ENCODE measurements at places on chromosomes 12 and 14.

- DNase-seq = no peak
Observed at GRCh38 chr12:17381211-17381610, 708.8 kb downstream of the RERGL start.

DNA sequence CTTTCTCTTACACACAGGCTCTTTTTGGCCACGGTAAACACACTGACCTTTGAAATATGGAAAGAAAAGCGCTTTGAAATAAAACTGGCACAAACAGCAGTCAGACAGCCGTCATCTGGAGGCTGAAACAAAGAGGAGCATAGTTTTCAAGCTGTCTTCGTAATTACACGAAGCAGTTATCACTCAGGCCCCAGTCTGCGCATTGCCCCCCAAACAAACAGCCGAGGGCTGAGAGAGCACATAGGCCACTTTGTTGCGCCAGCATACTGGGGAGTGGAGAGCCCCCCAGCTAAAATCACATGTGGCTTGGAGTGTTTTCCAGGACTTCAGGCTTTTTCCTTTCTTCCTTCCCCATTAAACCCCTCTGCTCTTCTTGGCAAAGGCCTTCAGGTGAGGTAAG is 142.9 kb upstream of the BTG1 start:
- peak; percentile 34 for DNase-seq

- no peak for DNase-seq
Observed at GRCh38 chr14:66782853-66783252, 274.9 kb downstream of the GPHN start.

DNA sequence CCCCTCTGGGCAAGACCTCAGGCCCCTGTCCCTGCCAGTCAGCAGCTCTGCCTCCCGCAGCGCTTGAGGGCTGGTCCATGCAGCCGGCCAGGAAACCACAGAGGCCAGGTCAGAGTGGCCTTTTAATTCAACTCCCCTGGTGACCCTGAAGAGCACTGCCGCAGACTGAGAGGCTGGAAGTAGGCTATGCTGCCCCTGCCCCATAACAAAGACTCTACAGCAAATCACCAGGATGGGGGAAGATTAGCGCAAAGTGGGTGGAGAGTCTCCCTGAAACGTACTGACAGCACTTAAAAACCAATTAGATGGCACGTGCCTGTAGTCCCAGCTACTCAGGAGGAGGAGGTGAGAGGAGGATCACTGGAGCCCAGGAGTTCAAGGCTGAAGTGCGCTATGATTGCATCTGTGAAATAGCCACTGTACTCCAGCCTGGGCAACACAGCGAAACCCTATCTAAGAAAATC is 70.5 kb downstream of the ITPK1 start:
- DNase-seq = no peak

GRCh38 chr12:46659824-46660223 is 166.0 kb downstream of the SLC38A4 start:
- no peak for DNase-seq

DNA sequence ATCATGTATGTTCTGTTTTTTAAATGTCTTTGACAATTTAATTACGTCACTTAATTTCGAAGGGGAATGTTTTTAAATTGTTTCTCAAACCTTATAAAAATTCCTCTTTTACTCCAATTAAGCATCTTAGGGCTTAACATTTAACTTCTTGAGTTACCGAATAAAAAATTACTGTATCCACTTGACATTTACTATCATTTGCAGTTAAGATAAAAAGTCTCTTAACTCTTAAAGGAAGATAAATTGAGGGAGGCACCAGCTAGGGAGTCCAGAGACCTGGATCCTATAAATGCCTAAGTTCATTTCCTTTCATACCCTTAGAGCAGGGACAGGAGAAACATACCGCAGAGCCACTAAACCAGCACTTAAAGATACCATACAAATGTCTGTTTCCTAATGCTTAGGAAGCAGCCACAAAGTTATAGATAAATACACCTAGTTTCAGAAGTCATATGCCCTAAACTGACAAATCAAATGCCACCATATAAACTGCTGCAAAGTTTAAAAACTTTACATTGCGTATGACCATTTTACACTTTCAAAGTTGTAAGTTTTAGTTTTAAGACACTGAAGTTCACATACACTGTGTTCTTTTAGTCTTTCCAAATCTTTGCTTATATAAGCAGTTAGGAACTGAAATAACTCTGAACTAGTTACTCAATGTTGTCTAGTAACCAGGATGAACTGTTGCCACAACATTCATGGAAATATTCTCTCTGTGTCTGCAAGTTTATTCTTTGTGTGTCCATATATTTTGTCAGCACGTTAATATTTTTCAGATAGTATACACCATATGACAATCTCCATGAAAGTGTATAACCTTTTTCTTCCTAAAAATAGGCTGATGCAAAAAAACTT is 71.2 kb downstream of the GALNT4 start:
- no peak for DNase-seq

DNA sequence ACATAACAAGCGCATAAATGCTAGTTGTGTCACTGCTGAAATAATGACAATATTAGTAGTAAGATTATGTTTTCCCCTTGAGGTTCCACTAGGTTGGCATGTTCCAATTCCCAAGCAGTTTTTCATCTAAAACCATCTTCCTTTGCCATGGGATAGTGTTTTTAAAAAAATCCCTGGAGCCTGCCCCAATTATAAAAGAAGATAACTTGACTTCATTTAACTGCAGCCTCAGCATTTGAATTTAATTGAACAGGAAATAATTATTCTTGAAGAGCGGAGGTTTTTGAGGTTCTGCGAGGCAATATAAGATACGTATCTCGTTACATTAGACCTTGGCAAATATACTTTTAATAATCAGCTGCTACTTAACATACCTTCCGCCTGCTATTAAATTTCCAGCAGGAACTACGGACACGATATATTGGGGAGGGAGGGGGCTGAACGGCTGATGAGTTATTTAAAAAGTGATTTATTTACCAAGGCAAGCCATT is 65.2 kb upstream of the HSPB8 start:
- DNase-seq = no peak

- no peak for DNase-seq
Observed at GRCh38 chr14:88323086-88323522, at the start of gene KCNK10. Gene KCNK10 (minus strand): TSS chr14:88323269. CDS start chr14:88322798, 471 bp downstream.

GRCh38 chr14:45559626-45560025 is 306.6 kb upstream of the MIS18BP1 start:
- DNase-seq = no peak

GRCh38 chr12:95258151-95258550 is 40.5 kb downstream of the VEZT start:
- no peak for DNase-seq

GRCh38 chr12:32080435-32080834 is 26.2 kb upstream of the BICD1 start:
- no peak for DNase-seq

DNA sequence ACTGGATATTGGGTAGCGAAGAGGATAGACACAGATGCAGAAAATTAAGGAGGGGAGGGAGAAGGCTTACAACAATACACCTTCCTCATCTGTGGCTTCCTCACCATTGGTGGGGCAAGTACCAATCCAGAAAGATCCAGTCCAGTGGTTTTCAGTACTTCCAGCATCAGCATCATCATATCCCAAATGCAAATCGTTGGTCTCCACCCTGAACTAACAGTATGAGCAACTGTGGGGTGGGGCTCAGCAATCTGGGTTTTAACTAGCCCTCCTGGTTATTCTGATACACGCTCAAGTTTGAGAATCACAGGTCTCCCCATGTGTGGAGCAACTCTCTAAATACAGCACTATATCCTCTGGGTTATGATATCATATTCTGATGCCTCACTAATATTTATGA is 193.7 kb downstream of the PAX9 start:
- no peak for DNase-seq

DNA sequence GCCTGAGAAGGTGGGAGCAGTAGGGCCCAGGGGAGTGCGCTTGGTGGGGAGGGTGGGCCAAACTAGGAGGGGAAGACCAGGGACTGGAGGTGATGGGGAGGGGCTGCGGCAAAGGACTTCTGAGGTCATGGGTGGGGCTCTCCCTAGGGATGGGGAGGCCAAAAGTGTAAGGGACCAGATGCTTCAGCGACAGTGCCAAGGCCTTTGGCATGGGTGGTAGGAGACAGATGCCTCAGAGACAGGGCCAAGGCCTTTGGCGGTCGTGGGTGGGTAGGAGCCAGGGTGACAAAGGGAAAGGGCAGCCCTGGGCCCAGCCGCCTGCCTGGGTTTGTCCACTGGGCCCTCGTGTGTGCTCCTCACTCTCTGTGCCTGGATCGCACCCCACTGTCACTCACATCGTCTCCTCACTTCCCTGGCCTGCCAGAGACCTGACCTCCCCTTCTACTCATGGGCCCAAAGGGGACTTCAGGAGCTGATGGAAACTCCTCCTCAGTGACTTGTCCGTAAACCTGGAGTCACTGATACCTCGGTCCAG is 13.2 kb upstream of the RABGGTA start:
- DNase-seq = no peak

- no peak for DNase-seq
Observed at GRCh38 chr14:78946949-78947348, 776.8 kb downstream of the NRXN3 start.

GRCh38 chr12:56127485-56127887 is 581 bp upstream of the ESYT1 start:
- no peak for DNase-seq

- peak; percentile 96 for DNase-seq
Observed at GRCh38 chr12:120528861-120529525, at the start of gene COQ5. Gene COQ5 (minus strand): TSS chr12:120529158. CDS start chr12:120529141, 17 bp downstream.

- no peak for DNase-seq
Observed at GRCh38 chr12:18148961-18149360, 59.0 kb upstream of the RERGL start.

- no peak for DNase-seq
Observed at GRCh38 chr14:89011355-89012281, 187.2 kb downstream of the TTC8 start.

- no peak for DNase-seq
Observed at GRCh38 chr12:109868182-109869051, 11.9 kb downstream of the GLTP start.

- DNase-seq = peak; percentile 13
Observed at GRCh38 chr14:101020834-101021370, 117.4 kb upstream of the RTL1 start.

DNA sequence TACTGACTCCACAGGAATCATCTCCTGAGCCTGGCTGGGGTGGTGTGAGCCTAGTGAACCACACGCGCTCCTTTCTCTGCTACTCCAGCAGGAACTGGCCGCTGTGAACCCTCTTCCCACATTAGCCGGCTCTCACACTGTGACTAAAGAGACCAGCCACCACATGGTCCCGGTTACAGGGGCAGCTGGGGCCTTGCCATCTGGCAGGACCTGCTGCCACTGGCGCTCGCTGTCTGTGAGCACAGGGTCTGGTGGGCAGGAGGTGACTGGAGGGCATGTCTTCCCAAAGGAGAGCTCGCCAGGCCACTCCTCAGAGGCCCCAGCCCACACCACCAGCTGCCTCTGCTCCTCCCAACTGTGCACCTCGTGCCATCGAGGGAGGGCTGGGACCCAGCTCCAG is 99.3 kb downstream of the SINHCAF start:
- DNase-seq = peak; percentile 75

GRCh38 chr14:71365361-71365760 is 458.1 kb downstream of the PCNX1 start:
- DNase-seq = no peak

DNA sequence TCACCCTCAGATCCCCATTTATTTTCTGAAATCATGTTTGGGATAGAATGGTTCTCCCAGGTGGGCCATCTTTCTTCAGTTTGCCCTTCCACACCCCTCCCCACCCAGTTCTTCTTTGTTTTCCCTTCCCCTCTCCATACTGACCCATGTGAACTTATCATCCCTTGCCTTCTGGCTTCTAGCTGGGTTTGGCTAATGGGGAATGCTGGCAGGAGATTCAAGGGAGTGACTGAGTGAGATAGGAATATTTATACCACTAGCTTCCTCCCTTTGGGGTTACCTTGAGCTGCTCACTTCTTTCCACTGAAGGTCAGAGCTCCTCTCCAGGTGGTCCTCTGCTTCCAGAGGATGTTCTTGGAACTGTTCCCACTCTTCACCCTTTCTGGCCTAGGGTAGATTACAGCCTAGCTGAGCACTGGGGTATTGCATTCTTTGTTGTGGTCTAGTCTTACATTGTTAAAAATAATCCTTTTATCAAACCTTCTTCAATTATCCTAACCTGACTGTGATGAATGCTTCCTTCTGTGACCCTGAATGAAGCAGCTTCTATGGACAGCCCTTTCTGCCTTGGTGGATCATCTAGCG is 88.3 kb upstream of the ATP2B1 start:
- DNase-seq = no peak

- no peak for DNase-seq
Observed at GRCh38 chr12:112716099-112717093, 75.2 kb upstream of the RPH3A start.

GRCh38 chr14:76261371-76261811 is 109.7 kb downstream of the GPATCH2L start:
- peak; percentile 23 for DNase-seq

DNA sequence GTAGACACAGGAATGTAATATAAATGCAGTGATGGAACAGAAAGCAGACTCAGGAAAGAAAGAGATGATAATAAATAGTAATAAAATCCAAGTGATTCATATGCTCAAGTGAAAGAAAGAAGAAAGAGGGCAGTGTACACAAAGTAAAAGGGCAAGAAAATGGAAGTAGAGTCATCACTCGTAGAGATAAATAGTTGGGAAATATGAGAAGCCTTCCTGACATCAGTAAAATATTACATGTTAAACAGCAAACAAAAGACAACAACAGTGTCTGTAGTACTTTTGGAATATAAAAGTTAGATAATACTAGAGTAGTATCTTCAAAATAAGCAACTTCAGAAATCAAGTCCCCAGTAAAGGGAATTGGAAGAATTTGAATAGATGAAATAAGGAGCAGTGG is 412.3 kb downstream of the RAD51B start:
- no peak for DNase-seq

DNA sequence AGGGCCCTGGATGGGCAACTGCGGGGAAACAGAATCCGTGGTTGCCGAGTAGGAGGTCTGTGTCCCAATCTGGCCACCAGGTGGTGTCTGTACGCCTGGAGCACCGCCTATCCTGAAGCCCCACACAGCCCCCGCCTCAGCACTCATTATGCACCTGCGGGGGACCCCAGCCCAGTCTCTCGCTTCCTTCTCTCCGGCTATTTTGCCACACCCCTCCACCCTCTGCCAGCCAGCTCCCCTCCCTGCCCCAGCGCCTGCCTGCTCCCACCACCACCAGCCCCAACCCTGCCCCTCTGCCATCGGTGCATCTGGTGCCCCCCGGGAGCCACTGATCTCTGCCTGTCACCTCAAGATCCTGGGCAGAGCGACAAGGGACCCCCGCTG is 2.2 kb upstream of the NXPH4 start:
- peak; percentile 71 for DNase-seq

- no peak for DNase-seq
Observed at GRCh38 chr14:25843481-25844470, 754.1 kb downstream of the NOVA1 start.

DNA sequence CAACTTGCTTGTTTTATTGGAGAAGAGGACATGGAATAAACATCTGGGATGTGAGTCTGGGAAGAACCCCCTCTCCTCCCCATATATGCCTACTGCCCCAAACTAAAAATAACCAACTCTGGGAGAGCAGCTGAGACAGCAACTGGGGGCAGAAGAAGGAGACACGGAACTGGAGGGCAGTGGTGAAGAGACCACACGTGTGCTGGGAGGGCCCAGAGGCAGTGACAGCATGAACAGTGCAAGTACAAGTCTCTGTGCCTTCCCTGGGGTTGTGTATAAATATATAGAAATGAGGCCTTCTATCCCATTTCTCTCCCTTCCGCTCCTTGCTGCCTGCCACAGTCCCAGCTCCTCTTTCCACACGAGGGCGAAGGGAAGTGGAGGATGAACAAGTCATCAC is 4.0 kb upstream of the KRT73 start:
- DNase-seq = no peak

- no peak for DNase-seq
Observed at GRCh38 chr12:114025935-114026334, 59.8 kb upstream of the RBM19 start.

- DNase-seq = no peak
Observed at GRCh38 chr14:76375947-76376404, at the start of gene ESRRB. Gene ESRRB (plus strand): TSS chr14:76376137. CDS start chr14:76376402, 265 bp downstream.

Data from femur (tissue), 1 donor.